ENCODE measurements at places on chromosomes 5 and 9. TPM values are rescaled to one million over a fixed set of nuclear protein-coding genes. Genes with fewer than 3 reads are reported as not detected.

DNA sequence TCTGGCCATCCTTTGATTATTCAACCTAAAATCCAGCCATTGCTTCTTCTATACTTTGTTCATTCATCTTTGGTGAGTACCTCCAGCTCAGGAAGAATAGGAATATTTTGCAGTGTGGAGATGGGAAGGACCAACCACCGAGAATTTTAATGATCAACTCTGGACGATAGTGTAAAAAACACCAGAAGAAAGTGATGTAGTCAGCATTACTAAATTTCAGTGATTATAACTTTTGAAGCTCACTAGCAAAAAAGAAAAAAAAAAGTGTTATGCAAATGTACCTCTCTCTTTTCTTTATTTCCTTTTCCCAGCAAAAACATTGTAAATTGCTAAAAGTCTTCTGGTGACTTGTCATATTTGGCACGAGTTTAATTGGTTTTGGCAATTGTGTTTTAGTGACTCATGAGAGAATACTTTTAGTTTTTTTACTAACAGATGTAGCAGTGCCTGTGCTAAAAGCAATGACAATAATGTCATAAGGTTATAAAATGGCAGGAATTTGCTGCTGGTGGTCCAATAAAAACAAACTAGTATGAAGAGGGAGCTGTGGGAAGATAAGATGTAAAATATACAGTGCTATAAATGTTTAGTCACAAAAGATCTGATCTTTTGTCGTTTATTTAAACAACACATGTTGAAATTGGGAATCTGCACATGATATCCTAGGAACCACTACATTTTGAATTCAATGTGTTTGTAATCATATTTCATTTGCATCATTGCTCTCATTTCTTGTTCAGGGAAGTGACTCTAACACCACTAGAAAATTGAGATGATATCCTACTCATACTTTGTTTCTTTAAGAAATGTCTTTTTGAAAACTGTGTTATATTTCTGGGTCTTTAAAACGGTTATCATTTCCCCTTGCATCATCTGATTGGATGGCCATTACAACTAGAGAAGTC is 81.3 kb upstream of the ERCC6L2 start:
- DNase-seq: no peak

- DNase-seq: no peak
Measured at GRCh38 chr5:175290379-175290778, 153.6 kb downstream of the DRD1 start.

- DNase-seq: no peak
Measured at GRCh38 chr5:129631961-129632360, 115.9 kb upstream of the MINAR2 start.

PROB1 gene
- total RNA-seq: 5.2 TPM

GRCh38 chr5:96699186-96699820 is 37.1 kb downstream of the CAST start:
- DNase-seq: no peak

DNA sequence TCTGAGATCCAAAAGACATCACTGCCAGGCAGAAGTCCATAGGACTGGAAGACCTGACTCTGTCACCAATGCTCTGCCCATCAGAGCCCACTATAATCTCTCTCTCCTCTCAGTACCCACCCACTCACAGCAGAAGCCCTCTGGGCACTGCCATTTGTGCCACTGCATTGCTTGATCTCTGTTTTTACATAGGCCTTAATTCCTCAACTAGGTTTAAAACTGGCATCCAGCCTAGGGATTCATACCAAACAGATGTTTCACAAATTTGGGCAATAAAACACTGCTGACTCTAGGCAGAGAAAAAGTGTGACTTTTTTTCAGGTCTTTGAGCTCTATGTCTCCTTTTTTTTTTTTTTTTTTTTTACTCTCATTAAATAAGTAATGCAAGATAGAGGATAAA is 91.1 kb upstream of the RANBP3L start:
- DNase-seq: no peak

DNA sequence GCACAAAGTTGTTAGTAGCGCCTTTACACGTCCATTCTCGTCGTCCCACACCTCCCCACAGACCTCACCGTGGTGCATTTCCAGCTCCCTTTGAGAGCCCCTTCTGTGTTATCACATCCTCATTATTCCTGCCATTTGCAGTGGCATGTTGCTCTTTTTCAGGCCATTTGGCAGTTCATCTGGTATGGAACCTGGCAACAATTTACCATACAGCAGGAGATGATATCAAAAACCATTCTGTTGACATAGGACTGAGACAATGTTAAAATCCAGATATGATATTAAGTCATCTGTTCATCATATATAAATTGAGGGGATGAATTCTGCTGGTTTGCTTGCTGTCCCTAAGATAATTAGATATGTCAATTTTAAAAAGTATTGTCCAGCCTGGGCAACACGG is 83.0 kb downstream of the TMEM174 start:
- no peak for DNase-seq

PHF24 gene
- total RNA-seq: not detected

DNA sequence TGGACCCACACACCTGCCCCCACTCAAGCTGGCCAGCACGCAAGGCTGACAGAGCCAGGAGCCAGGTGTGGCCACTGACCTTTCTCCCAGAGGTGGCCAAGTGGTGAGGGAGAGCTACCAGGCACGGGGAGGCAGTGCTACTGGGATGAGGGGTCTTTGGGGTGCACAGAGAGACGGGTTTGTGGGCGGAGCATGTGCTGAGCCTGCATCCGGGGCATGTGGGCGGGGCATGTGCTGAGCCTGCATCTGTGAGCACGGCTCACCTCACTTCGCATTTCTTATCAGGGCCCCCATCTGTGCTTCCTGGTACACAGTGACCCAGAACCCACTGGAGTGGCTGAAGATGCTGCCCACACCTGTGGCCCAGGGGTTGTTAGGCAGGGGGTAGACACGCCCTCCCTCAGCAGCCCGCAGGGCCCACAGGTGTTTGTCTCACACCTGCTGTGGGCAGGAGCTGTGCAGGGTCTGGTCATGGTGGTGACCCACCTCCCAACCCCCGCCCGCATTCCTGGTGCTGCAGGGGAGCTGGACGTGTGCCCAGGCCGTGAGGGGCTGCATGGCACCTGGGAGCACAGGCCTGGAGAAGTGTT is 21.5 kb downstream of the CCDC187 start:
- peak; percentile 37 for DNase-seq

DNA sequence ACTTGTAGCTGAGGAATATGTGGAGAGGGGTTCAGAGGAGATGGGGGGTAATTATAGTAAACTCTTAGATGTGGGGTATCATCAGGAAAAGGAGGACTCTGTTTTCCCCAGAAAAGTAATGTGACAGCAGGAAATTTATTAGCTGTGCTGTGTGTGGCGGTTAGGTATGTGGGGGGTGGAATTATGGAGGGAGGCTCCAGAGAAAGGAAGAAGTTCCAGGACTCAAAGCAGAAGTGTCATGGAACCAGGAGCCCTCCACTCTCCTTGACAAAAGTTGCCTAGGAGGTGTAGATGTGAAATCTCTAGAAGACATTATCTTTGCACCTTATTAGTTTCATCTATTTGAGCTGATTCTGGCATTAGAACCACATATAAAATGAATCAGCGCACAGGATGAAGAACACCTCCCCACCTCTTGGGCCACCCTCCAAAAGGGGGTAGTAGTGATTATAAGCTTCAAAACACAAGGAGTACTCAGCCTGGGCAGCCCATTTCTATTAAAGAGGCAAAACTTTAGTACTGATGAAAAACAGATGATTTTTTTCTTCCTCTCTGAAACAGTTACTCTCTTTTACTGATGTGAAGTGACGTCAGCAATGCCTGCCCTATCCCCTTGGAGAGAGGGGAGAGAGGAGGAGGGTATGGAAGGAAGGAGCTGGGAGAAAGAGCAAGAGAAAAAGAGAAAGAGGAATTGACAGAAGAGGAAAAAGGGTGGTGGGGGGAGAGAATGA is 18.2 kb downstream of the NR2F1 start:
- no peak for DNase-seq

GRCh38 chr9:96858670-96859069 is 4.4 kb upstream of the ZNF782 start:
- no peak for DNase-seq

- no peak for DNase-seq
Measured at GRCh38 chr9:15612962-15613361, 60.1 kb downstream of the CCDC171 start.

DNA sequence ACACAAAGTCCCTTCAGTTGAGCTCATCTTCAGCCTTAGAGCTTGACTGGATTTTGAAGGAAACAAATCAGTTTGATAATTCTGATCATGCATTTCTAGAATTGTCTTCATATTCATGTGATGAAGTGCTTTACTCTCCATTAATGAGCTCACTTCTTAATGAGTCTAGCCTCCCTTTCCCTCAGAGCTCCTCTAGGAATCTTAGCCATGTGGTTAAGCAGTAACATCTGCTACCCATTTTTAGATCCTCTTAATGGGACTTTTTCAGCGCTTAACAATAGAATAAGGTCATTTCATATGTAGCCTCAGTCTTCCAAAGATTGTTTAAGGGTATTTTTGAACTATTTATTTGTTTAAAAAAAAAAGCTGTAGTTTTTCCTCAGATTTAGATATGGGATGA is 36.9 kb upstream of the LURAP1L start:
- DNase-seq: no peak

GRCh38 chr5:155085282-155085989 is 71.9 kb downstream of the KIF4B start:
- no peak for DNase-seq

CAMK2A gene
- total RNA-seq: not detected

RORB gene
- total RNA-seq: 0.08 TPM

SCGB3A2 gene
- not detected for total RNA-seq

DNA sequence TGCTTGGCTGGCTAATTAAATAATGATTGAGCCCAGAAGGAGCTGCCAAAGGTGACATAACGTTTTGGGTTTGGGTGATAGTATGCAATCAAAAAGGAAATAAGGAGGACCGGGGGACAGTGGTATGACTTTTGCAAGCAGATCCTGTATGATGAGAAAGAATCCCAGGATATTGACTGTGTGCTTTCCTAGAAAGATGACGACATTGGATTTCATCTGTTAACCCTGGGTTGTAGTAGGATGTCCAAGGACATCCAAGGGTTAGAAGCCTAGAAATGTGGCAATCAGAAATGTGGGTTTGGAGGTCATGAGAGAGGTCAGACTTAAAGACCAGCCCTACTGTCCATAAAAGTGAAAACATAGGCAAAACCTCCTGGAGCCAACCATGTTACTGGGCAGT is 50.3 kb upstream of the HMHB1 start:
- no peak for DNase-seq

GRCh38 chr5:67019065-67019845 is 177.3 kb downstream of the CD180 start:
- no peak for DNase-seq

- no peak for DNase-seq
Measured at GRCh38 chr5:137666901-137667300, 69.0 kb downstream of the KLHL3 start.

HAVCR2 gene
- total RNA-seq: 78.7 TPM

IL5 gene
- total RNA-seq: not detected

BARHL1 gene
- not detected for total RNA-seq

PCDHA9 gene
- not detected for total RNA-seq

CCL21 gene
- not detected for total RNA-seq

DNA sequence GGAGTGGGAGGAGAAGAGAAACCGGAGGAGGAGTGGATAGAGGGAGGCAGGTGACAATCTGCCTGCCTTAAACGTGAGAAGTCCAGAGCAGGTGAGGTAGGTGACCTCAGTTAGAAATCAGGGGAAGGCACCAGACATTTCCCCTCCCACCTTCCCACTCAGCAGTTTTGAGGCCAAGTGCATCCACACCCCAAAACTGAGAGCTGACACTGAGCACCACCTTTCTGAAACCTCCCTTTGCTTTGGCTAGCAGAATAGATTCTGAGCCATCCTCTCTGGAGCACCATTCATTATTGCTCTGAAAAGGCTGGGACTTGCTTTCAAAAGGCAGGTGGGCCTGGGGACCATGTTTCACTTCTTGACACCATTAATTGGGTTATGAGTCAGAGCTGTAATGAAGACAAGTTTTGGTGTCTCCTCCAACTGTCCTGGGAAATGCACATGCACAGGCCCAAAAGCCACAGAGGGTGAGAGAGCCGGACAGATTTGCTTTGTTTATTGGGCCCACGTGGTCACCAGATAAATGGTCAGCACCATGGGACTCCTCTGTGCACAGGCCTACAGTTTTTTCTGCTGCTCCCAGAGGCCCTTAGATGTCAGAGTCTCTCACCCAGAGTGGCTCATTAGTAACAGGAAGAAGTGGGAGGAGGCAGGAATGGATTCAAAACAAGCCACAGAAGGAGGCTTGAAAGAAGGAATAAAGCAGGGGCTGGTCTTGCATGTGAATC is 314.7 kb downstream of the TLE1 start:
- no peak for DNase-seq

IL4 gene
- total RNA-seq: not detected

DMRT3 gene
- total RNA-seq: not detected

LHX6 gene
- not detected for total RNA-seq

Data from activated CD8-positive, alpha-beta T cell treated with anti-CD3 and anti-CD28 coated beads, Interleukin-2, amount 10 ng/mL, durations not matched to agents 7 days and 5 days (primary cell).